ENCODE measurements at places on chromosomes 16 and 17.

GRCh38 chr16:29649588-29650494, 13.2 kb upstream of the SPN start:
- DNase-seq: no peak

DNA sequence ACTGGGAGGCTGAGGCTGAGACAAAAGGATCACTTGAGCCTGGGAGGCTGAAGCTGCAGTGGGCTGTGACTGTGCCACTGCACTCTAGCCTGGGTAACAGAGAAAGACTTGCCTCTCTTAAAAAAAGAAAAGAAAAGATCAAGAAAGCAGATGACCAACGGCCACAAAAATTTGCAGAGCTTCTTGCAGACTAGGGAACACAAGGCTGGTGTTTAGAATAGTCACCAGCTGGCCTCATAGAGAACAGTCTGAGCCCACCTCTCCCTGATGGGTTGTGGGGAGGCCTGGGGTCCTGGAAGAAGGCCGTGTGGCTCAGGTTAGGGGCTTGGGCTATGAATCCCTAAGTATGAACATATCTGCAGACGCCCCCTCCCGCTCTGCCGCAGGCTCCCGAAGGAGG, 73.7 kb upstream of the MED9 start:
- peak; percentile 48 for DNase-seq

DNA sequence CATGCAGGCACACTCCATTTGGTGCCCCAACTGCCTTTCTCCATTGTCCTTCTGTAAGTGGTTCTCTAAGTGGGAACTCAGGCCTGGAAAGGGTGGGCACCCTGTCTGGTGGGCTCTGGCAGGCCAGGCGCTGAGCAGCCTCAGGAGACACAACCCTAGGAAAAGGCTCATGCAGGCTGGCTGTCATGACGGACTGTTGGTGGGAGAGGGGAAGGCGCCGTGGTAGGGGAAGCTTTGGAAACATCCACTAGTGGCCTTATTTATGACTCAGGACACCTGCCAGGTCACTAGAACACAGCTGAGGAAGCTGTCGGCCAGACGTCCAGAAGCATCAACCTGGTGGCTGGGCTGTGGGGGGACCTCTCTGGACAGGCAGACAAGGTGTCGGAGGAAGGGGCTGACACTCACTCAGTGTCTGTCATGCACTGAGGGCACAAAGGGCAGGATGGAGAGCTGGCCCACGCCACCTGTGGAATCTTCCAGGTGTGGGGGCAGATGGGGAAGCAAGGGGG, 216.0 kb downstream of the SEC14L1 start:
- no peak for DNase-seq

DNA sequence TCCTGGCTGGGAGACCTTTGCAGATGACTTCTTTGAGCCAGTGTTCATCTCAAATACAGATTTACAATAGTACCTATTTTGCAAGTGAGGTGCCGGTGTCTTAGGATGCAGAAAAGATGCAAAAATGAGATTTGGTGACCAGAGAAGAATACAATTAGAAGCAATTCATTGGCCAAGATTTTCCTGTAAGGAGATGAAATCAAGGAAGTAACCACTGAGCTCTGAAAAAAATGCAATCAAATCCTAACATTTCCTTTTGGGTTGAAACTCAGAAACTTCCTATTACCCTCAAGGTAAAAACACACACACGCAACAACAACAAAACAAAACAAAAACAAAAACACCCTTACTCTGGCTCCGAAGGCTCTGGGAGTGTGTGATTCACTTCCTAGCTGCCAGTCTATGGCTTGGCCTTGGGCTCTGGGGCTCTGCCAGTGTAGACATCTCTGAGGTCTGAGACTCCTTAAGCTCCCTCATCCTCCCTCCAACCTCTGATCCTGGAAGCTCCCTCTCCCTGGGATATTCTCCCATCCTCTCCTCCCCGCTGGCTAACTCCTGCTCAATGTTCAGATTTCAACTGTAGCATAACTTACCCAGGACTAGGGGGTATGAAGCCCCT, 16.8 kb upstream of the MT4 start:
- no peak for DNase-seq

DNA sequence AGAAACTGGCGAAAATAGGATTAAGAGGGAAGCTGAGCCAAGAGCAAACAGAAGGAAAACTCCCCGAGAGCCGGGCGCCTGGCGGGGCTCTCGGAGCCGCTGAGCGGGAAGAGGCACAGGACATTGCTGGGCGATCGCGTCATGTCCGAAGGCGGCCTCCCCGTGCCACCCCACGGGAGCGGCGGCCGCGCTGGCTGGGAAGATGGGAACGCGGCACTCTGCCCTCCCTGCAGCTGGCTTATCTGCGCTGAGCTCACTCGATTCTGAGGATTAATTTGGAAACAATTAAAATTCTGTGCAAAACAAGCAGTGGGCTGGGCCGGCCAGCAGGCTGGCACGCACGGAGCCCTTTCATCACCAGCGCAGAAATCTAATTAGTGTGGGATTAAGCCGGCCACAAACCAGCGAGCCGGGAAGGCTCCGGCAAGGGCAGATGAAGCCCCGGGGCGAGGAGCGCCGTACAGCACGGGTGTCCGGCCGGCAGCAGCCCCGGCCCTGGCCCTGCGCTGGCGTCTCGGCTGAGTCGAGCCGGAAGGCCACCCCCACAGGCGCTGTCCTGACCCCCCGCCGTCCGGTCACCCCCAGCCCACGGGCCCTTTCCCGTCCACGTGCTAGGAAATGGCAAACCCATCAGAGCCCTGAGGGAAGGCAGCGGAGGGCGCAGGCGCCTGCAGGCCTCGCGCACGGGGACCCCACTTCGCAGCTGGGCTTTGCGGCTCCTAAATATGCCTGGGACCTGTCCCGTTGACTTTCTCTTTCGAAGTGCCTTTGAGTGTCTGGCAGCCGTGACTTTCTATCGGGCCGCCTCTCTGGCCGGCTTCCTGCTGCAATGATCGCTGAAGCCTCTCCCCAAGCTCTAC, 37.9 kb downstream of the SOX8 start:
- DNase-seq: no peak
